SHP77 (cell line): ENCODE measurements at places on chromosomes 6 and 20.

DNA sequence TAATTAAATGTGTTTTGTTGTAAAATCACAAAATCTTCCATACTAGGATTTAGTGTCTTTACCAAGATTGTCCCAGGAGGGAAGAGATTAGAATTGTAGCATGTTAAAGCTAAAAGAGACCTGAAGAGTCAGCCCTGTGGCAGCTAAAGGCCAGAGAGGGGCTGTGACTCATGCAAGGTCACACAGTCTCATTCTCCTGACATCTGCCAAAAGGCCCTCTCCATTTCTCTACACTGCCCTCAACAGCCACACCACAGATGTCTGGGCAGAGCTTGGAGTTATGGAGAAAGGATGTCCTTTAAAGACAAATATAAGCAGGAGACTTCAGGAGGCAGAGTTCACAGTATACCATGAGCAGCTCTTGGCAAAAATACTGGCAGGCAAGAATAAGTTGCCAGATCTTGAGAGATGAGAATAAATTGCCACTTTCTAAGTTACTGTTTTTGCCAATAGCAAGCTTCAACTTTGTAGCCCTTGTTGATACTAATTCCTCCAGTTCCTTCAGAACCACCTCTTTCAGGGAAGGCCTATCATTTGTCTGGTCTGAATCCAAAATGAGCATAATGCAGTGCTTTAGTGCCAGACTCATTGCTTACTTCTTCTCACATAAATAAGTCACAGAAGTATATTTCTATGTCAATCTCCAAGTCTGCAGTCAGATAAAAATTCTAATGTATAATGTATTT, 41.7 kb downstream of the AKIRIN2 start:
- no peak for DNase-seq

DNA sequence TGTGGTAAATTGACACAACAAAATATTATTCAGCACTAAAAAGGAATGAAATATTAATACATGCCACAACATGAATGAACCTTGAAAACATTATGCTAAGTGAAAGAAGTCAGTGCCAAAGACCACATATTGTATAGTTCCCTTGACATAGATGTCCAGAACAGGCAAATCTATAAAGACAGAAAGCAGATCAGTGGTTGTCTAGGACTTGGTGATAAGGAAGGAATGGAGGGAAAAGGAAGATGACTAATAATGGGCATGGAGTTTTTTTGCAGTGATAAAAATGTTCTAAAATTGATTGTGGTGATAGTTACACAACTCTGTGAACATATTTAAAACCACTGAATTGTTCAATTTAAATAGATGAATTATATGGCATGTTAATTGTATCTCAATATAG, 32.5 kb downstream of the TBX18 start:
- DNase-seq: no peak

DNA sequence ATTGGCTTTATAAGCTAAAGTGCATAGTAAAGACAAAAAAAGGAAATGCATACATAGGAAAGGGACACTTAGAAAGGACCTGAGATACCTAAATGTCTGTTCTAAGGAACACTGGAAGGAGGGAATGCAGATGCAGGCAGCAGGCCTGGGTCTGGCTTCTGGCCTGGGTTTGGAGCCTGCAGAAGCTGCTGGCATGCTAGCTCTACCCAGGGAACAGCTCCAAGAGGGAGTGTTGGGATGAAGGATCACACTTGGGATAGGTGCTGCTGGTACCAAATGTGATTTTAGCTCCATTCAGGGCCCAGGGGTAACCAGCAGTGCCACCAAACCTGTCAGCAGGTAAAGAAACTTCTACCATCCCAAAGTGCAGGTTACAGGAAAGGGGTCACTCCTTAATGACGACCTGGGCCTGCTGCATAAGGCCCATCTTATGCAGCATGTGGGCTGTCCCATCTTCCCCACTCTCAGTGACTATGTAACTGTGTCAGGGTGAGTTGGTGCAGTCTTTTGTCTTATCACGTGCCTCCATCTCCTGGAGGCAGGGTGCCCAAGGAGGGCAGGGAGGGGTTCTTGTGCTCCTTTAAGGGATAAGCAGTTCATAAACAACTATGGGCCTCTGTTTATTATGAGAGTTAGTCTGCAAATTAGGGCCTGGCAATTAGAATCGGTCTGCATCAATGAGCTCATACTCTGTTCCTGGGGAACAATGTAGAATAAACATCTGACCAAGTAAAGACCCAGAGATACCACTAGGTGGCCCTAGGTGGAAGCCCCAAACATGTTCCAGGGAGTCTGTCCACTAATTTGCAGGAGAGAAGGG, 26.9 kb downstream of the DDX27 start:
- no peak for DNase-seq

DNA sequence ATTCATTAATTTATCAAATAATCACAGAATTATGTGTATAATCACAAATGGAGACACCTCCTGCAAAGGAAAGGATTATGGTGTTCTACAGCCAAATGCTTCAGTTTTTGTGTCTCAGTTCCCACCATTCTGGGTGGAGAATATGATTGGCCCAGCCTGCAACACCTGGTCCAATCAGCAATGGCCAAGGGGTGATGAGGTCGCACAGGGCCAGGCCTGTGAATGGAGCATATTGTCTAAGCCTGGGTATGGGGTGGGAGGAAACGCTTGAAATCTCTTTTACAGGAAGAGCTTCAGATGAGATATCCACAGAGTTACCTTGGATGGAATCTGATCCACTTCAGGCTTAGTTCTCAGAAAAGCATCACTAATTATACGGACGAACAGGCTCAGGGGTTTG, 271.6 kb downstream of the DHX35 start:
- DNase-seq: no peak

GRCh38 chr6:140160909-140161308, 786.5 kb upstream of the CITED2 start:
- DNase-seq: no peak

GRCh38 chr6:98944598-98945081, 3.1 kb downstream of the FBXL4 start:
- no peak for DNase-seq
